ENCODE measurements at places on chromosomes 11 and 22.

DNA sequence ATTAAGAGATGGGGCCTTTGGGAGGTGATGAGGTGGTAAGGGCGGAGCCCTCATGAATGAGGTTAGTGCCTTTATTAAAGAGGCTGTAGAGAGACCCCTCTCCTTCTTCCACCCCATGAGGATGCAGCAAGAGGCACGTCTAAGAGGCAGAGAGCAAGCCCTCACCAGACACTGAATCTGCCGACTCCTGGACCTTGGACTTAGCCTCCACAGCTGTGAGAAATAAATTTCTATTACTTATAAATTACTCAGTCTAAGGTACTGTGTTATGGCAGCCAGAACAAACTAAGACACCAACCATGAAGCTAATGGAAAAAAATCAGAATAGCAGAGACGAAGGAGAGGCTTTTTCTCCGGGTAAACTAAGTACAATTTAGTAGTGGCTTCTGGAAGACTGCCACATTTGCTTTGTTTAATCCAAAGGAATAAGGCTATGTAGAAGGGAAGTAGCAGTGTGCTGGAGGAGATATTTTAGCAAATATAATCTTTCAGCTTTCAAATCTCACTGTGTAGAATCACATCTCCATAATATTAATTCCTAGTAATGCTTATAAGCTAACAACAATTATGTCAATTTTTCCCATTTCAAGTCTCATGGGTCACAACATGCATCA is 12.3 kb upstream of the SIK2 start:
- no peak for DNase-seq

GRCh38 chr22:33224841-33225240 is 166.7 kb upstream of the SYN3 start:
- no peak for DNase-seq

DNA sequence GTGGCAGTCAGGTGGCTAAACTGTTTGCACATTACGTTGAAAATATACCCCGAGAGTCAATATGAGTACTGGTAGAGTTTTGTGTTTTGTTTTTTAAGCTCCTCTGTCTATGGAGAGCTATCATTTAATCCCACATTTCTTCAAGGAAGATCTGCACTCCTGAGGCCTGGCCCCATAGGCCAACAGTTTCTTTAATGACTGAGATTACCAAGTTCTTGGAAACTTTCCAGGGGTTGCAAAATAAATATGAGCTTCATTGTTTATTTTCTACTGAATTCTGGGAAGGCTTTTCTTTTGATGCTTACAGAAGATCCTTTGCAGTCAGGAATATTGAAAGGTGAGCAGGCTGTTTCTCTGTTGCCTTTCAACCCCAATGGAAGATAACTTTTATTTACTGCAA is 452.0 kb downstream of the JRKL start:
- DNase-seq: no peak

DNA sequence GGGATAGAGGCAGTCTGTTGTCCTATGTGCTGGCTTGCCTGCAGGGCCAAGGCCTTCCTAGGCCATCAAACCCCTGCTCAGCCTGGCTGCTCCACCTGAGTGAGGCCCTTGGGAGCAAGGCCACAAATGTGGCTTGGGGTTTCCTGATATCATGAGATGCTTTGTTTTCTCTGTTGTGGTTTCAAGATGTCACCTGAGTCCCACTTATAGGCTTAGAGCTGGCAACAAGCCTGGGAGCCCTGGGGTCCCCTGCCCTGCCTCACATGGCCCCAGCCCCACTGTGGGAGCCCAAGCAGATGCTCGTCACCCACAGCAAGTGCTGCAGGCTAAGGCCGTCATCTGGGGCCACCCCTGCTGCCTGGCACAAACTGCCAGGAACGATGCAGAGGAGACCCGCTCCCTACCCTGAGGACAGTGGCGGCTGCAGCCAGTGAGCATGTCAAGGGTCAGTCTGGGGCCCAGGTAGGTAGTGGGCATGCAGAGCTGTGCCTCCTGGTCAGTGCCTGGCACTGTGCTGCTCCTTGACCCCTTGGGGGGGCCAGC is 75.4 kb upstream of the KCNQ1OT1 start:
- DNase-seq: peak; percentile 17

DNA sequence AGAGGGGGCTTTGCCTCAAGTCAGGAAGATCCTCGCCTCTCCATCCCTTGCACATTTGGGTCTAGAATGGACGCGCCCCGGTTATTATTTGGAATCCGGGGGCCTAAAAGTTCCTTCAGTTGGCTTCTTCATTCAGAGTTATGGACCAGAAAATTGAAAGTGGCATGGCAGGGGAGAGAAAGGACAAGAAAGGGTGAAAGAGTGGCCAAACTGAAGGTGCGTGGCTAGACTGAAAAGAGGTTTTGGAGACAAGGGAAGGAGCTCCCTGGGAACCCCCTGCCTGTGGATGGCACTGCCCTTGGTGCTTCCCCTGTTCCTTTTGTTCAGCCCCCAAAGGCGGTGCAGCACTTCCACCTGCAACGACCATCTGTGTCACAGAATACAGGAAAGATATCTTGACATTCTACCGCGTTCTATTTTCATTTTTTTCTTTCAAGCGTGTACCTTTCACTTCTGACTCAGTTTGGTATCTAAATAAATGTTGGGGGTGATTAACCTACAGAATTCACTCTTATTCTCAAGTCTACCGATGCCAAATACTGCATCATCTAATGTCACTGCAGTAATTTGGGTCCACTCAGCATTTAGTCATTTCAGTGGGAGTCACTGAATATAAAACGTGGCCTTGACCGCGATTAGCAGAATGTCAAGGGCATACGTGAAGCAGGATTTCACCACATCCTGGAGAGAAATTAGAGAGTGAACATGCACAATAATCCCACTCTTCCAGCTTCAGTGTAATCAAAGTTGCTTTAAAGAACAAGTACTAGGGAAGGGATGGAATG is 88.1 kb upstream of the ARHGAP32 start:
- peak; percentile 63 for DNase-seq

DNA sequence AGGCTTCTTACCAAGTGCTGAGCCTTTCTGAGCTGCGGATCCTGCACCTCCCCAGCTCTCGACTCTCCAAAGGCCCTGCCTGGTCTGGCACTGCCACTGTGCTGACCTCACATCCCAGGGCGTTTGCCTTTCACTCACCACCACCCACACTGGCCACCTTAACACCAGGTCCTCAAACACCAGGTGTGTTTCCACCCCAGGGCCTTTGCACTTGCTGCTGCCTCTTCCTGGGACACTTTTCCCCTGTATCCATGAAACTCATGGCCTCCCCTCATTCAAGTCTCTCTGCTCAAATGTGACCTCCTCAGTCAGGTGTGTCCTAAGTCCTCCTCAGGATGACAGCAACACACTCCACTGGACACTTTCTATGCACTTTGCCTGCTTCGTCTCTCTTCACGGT is 51.4 kb upstream of the ANO1 start:
- DNase-seq: no peak

GRCh38 chr11:19320827-19321226 is 80.1 kb upstream of the E2F8 start:
- no peak for DNase-seq

GRCh38 chr11:65658174-65659021 is 4.3 kb downstream of the RELA start:
- DNase-seq: no peak

- DNase-seq: no peak
Measured at GRCh38 chr11:117932947-117933346, 3.7 kb upstream of the TMPRSS13 start.

DNA sequence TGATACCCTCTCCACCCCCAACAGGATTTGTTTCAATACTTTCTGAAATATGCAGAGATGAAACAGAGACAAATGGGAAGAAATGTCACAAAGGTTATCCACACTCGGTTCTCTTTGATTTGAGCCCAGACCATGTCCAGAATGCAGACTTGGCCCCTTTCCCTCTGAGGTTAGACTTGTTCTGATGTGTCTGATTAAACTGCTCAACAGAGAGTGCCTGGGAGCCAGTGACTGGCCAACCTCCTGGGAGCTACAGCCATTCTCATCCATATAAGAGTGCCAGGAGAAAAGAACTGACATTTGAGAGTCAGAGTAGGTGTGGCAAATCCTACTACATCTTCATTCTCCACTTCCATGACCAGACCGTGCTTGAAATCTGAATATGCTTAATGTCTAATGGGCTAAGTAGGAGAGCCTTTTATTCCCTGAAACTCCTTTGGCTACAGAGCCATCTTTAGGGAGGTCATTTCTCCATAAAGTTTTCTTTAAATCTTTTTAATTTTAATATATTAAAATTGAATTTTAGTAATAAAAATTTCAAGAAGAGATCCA is 201.4 kb downstream of the BLID start:
- DNase-seq: no peak

GRCh38 chr22:45775062-45775461 is 103.4 kb downstream of the ATXN10 start:
- DNase-seq: no peak

GRCh38 chr22:36334081-36334820 is 53.5 kb downstream of the MYH9 start:
- DNase-seq: peak; percentile 70

- DNase-seq: peak; percentile 45
Measured at GRCh38 chr11:62832336-62833234, at the start of gene TEX54. TEX54 (minus strand) TSS chr11:62832841.

DNA sequence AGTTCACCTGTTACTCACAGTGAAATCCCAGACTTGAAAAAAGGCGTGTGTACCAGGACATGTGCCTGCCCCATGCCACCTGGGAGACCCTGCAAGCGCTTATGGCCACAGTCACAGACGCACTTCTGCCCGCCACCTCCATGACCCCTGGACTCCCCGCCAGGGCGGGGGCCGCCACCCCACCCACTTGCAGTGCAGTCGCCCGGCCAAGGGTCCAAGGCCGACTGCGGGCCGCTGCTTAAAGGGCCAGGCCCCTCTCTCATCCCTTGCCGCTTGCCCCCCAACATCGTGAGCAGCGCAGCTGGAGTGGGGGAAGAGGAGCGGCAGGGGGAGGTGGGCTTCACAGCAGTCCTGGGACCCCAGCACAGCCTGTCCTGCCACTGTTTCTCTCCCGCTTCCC is 10.8 kb downstream of the DUSP8 start:
- no peak for DNase-seq

DNA sequence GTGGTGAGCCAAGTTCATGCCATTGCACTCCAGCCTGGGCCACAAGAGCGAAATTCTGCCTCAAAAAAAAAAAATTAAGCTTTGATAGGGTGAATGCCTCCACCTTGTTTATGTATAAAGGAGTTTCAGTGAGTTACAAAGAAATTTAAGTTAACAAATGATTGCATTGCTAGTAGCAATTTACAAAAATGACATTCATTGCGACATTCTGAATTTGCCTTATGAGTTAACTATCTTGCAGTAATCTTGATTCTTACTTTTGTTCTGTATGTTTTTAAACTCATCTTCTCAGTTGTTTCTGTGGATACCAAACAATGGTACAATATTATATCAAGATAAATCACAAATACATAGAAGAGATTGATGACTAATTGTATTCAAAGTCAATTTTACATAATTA is 207.0 kb downstream of the DDX10 start:
- no peak for DNase-seq

- DNase-seq: no peak
Measured at GRCh38 chr11:1643146-1643690, 13.6 kb downstream of the KRTAP5-5 start.

- DNase-seq: no peak
Measured at GRCh38 chr11:18768978-18769377, 22.6 kb downstream of the PTPN5 start.

GRCh38 chr22:46929046-46929709 is 166.7 kb downstream of the TBC1D22A start:
- DNase-seq: no peak

DNA sequence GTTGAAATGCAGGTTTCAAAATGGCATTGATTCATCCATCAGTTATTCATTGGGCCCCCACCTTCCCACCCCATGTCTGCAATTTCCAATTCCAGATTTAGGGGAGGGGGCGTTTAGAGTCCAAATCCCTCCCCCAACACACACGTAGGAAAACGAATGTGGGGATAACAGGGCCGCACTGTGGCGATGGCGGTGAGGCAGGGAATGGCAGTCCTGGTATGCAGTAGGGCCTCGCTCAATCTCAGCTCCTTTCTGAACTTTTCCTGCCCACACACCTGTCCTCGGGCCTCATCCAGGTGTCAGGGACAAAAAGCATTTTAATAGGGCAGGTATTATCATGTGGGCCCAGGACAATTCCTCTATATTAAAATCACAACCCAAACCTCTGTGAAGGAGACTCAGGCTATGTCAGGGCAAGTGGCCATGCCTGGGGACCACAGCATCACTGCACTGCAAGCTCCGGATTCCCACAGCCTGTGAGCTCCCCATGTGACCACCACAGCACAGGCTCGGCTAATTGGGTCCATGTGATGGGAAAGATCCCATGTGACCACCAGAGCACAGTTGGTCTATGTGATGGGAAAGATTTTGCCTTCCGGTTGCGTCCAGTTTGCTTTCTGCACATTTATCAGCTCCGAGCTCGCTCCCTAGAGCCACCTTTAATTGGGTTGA is 44.5 kb downstream of the RTL6 start:
- DNase-seq: peak; percentile 10

GRCh38 chr22:27952779-27953178 is 33.7 kb upstream of the PITPNB start:
- DNase-seq: no peak

DNA sequence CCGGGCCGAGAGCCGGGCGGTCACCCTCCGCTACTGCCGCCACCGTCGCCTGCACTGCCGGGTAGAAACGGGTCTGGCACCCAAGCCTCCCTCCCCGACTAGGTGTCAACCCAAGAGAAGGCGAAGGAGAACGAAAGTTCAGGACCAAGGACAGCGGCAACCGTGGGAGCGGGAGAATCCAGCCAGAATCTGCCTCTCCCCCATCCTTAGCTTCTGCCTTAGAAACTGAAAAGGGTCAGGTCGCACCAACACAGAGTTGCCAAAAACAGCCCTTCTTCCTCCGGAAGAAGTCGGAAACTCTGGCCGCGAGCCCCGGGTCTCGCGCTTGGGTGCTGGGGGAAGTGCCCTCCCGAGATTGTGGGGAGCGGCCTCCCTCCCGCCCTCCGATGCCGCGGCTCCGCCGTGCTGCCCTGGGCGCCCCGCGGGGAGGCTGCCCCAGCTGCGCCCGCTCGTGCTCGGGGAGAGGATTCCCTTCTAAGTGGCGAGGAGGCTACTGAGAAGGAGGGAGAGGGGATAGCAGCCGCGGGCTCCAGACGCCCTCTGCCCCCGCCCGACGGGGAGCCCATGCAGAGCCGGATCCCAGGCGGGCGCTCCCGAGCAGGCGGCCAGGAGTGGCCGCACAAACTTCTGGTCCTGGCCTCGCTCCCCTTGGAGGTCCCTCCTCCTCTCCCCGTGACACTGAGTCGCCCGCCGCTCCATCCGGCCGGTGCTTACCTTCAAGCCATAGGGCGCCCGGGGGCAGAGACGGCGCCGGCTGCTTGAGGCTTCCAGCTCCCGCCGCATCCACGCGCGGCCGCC is 637 bp downstream of the DRD2 start:
- DNase-seq: peak; percentile 69

Measured in activated T-cell treated with anti-CD3 and anti-CD28 coated beads, Interleukin-2, amount 50 U/mL, for 48 hours (primary cell).